Stimulated activated CD8-positive, alpha-beta memory T cell treated with anti-CD3 and anti-CD28 coated beads, Interleukin-12 subunit alpha, Interleukin-12 subunit beta, amount 100 ng/mL, for 4 hours (primary cell): ENCODE measurements at places on chromosomes 1 and 21.
A peak's percentile ranks its signal among the peaks of the same experiment; 100 is the strongest.

DNA sequence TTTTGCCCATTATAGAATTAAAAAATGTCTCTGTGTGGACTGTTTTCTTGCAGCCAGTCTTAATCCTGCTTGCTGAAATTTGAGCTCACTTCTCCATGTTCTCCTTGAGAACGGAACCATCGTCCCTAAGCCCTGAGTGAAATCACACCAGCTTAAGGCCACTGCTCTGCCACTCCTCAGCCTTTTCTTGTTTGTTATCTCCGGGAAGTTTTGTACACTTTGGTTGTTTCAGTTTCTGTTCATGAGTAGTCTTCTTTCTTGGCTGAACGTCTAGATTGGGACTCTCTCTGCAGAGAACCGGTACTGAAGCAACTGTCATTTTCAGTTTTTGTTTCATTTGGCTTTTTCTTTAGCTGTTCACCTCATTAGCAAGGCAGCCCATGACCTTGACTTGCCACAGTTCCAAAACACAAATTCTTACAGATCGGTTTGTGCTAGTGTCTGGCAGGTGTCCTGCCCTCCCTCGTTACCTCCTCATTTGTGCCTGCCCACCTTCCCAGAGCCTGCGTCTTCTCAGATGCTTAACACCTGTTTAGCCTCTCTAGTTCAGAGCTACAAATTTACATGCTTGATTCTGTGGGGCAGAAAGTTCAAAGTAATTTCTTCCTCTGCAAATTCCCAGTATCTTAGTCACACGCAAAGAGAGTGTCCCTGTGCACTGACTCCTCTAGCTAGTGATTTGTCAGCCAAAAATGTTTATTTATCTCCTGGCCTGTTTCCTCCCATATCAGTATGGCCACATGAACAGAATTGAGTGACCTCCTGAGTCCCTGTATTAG lies 12.4 kb downstream of the PSEN2 start:
- DNase-seq, result peak; percentile 5

- DNase-seq, result no peak
These were observed 576.9 kb downstream of the MATN1 start for GRCh38 chr1:30146448-30146847.

DNA sequence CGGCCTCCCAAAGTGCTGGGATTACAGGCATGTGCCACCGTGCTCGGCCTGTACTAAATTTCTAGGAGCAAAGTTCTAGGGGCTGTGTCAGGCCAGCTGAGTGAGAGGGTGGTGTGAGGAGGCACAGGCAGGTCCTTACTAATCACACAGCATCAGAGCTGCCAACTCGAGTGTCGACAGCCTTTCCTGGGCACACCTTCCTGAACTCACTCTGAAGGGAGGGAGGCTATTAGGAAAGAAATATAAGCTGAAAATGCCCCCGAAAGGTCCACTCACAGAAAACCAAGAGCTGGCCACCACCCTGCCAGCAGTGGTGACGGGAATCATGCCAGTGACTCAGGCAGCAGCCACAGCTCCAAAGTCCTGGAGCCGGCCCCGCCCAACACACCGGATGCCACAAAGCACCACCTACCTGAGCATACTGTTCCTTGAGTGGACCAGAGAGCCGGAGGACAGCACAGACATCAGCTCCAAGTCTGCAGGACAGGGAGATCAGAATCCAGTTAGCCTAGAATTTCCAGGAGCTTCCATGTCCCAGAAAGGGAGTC lies 4.5 kb downstream of the PMVK start:
- DNase-seq, result no peak

GRCh38 chr1:225617956-225618355 lies 35.0 kb downstream of the ENAH start:
- no peak for DNase-seq

- no peak for DNase-seq
These were observed 4.3 kb downstream of the INTS7 start for GRCh38 chr1:212030936-212031528.

- DNase-seq, result no peak
These were observed 749 bp upstream of the LRIG2 start for GRCh38 chr1:113072141-113072756.

DNA sequence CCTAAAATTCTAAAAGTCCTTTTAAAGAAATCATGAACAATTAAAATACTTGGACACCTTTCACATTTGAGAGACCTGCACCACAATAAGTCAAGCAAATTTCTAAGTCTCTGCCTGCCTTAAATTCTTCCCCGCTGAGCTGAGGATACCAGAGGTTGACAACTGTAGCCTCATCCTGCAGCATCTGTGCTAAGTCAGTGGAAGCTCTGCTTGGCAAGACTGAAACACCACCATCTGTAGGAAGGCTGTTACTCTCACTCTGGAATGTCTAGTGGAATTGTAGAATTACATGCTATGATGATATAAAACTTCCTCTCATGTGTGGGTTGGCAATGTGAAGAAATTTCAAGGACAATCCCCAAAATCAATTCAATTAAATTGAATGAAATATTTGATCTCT lies 1756.5 kb downstream of the NCAM2 start:
- DNase-seq, result no peak

DNA sequence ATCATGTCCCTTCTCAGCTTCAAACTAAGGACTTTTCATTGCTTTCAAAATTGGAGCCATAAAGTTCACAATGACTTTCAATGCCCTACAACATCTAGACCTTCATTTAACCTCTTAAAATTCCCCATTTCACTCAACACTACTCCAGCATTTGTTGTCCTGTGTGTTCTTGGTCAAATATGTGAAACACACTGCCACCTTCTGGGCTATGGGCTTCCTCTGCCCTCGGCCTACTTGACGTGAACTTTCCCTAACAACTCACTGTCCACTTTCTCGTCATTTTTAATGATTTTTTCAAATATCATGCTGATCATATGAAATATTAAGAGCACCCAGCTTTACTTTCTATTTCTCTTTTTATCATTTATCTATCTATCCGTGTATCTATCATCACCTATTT lies 2018.4 kb downstream of the NCAM2 start:
- DNase-seq, result no peak

GRCh38 chr1:61245696-61246400 lies 163.5 kb downstream of the NFIA start:
- no peak for DNase-seq

DNA sequence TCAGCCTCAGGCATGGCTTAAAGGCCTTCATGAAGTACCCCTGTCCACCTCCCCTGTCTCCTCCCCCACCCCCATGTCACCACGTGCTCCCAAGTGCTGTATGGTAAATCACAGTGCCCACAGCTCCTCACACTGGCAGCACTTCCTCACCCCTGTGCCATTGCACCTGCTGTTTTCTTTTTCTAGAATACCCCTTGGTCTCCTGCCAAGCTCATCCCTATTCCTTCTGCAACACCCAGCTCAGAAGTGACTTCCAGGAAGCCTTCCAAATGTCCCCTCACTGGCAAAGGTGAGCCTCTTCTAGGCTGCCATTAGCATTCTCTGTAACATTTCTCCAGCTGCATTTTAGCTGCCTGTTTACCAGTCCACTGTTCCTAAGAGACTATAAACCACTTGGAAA lies 9.4 kb downstream of the AKNAD1 start:
- DNase-seq, result no peak

- DNase-seq, result no peak
These were observed 49.5 kb upstream of the GPR37L1 start for GRCh38 chr1:202073206-202073605.

GRCh38 chr1:12598974-12599373 lies 19.0 kb downstream of the DHRS3 start:
- DNase-seq, result no peak

DNA sequence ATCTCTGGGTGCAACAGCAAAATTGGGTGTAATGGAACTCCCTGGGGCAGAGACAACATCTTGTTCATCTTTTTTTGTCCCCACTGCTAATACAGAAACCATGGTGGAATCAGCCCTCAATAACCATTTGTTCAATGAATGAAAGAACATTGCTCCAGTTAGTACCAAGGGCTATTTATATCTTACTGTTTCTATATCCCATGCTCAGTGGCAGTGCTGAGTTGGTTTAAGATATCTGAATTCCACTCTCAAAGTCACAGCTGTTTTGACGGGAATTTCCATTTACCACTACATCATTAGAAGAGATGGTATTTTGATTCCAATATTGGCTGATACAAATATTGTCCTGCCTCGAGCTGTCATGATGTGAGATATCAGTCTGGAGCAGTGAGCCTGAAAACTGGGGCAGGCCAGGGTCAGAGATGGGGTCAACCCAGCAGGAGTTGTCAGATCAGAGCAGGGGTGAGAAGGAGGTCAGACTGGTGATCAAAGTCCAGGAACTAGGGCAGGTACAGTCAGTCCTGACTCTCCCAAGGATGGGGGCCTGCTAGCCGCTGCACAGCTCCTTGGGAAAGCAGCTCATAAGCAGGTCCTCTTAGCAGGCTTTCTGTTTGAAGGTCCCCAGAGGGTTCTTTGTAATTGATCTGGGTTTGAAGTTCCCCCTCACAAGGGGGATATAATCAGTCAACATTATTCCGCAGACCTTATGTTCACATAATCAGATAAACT lies 5.8 kb upstream of the PHC2 start:
- DNase-seq, result no peak

DNA sequence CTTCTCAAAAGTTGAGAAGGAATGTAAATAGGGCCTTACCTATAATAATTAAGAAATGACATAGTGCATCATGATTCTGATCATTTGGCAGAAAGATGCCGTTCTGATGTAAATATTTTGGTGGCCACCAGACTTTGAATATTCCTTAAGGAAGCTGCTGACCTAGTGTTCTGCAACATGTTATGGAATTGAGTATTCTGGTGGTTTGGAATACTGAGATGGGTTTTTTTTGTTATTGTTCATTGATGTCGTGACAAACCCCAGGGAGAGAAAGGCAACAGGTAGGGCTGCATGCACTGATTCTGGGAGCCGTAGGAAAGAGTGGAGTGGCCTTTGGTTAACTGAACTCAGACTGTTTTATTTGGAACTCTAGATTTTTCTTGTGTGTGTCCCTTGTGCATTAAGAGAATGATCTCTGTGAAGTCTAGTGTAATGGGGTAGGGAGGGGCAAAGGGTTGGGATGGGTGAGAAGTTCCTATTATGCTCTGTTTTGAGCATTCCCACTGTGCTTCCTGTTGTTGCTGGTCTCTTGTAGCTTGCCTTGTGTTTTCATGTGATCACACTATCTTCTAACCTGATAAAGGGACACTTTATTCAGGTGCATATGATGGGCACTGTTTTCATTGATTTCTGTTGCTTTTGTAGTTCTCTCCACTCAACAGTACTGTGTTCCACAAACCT lies 25.0 kb downstream of the ZBTB8B start:
- no peak for DNase-seq

DNA sequence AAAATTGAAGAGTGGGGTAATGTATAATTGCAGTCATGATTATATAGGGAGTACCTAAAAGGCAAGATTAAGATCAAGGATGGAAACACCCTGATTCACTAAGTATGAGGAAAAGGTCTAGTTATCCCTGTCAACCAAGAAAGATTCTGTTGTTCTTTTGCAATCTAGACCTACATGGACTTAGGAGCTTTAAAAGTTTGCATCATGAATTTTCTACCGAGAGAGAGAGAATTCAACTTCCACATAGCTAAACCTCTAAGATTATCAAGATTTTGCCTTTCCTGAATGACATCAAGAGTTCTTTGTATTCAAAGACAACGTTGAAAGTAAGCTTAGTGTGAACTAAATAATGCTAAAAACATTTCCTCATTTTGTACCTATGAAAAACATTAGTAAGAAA lies 78.8 kb upstream of the RBM34 start:
- no peak for DNase-seq

- no peak for DNase-seq
These were observed 8.6 kb upstream of the EPHA2 start for GRCh38 chr1:16164213-16165072.

- no peak for DNase-seq
These were observed 933 bp downstream of the ANKRD34A start for GRCh38 chr1:145963265-145964019.

DNA sequence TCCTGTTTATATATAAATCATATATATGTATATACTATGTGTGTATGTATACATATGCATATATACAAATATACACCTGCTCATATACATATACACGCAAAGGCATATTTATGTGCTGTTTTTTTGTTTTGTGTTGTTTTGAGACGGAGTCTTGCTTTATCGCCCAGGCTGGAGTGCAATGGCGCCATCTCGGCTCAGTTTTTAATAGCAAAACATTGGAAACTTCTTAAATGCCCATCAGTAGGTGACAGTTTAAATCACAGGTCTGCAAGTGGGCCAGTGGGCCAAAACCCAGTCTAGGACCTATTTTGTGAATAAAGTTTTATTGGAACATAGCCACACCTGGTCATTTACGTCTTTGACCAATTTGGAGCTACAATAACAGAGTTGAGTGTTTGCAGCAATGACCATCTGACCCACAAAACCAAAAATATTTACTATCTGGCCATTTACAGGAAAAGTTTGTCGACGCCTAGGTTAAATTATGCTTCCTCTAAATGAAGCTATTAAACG lies 132.3 kb downstream of the TOMM20 start:
- no peak for DNase-seq

- no peak for DNase-seq
These were observed 73.8 kb upstream of the MORC3 start for GRCh38 chr21:36246080-36246631.

- no peak for DNase-seq
These were observed 67.2 kb upstream of the ARHGAP29 start for GRCh38 chr1:94304553-94304952.

DNA sequence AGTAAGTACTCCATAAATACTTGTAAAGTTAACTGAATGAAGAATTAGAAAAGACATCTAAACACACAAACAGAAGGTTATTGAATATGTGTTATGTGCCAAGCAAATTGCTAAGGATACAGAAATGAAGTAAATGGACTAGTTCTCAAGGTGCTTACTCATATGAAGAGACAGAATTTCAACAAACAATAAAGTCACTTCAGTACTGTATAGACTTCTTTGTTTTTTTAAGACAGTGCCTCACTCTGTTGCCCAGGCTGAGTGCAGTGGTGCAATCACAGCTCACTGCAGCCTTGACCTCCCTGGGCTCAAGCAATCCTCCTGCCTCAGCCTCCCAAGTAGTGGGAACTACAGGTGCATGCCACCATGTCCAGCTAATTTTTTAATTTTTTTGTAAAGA lies 57.3 kb downstream of the SERBP1 start:
- no peak for DNase-seq

- DNase-seq, result no peak
These were observed 334 bp downstream of the CTH start for GRCh38 chr1:70411360-70411844.

DNA sequence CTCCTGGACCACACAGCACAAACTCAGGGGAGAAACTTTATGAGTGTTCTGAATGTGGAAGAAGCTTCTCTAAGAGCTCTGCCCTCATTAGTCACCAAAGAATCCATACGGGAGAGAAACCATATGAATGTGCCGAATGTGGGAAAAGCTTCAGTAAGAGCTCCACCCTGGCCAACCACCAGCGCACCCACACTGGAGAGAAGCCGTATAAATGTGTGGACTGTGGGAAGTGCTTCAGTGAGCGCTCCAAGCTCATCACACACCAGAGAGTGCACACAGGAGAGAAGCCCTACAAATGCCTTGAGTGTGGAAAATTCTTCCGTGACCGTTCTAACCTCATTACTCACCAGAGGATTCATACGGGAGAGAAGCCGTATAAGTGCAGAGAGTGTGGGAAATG lies 22.5 kb downstream of the ZSCAN20 start:
- no peak for DNase-seq
